ENCODE measurements at places on chromosomes 2 and 18.

DNA sequence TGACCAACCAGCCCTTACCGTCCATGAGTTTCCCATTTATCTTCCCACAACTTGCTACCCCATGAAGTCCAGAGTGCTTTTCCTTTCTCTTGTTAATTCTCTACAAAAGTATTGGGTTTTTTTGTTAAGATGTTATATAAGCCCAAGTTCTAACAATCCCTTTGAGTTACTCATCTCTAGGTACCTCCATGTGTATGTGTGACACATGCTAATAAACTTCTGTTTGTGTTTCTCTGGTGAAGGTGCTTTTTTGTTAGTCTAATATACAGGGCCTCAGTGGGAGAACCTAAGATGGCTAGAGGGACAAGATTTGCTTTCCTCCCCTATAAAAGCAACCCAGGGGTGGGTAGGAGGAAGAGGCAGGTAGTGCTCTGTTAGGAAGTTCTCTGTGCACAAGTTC, 31.8 kb upstream of the RMDN2 start:
- no peak for DNase-seq

- peak; percentile 23 for DNase-seq
Measured at GRCh38 chr18:68714366-68714711, 569 bp downstream of the TMX3 start.

DNA sequence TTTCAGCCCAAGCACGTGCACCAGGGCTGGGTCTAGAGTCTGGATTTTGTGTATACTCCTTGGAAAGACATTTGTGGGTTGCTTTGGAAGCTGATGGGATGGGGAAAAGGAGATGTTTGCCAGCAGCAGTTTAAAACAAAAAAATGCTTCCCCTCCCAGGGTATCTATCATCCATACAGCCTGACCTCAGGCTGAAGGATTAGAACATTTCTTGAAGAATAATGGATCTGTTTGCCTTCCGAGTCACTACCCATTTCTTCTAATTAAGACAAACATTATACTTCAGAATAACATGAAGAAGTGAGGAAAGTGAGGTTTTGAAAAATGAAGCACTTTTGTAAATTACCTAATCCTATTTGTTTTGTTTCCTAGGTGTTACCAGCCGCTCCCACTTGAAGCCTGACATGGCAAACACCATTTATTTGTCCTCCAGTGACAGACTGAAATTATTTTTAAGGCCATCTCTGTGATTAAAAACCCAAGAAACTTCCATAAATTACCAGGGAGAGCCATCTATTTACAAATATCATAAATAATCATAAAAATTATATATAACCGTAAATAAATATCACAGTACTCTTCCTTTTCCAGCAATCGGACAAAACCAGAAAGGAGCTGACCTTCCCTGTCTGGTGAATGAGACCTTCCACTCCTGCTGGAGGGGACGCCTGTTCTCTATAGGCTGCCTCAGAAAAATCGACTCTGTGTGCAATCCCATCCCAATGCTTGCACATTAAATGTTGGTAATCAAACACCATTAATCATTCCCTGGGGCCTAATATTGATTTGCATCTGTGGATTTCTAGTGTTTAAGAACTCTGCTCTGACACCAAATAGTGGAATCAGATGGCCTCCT, 106.8 kb downstream of the C1D start:
- DNase-seq: no peak

DNA sequence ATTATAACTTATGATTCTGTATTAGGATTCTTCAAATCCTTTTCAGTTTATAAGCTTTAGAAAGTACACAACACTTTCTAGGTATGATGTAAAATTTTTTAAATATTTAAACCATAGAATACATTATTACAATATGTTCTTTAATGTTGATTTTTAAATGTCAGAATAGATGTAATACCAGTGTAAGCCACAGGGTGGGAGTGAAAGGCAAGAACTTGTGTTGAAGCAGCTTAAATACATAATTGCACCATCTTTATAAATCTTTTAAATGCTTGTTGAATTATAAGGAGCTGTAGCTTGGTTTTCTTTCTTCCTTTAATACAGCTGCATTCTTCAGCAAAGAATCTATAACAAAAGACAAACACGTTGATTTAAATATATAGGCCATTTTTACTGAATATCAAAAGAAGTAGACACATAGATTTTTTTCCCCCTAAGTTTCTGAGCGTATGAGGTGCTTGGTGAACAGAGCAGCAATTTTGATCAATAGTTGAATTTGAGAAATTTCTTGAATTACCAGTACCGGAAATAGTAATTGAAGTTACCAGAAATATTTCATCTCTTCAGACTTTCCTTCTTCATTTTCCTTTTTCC, 63.0 kb downstream of the TANK start:
- peak; percentile 72 for DNase-seq

DNA sequence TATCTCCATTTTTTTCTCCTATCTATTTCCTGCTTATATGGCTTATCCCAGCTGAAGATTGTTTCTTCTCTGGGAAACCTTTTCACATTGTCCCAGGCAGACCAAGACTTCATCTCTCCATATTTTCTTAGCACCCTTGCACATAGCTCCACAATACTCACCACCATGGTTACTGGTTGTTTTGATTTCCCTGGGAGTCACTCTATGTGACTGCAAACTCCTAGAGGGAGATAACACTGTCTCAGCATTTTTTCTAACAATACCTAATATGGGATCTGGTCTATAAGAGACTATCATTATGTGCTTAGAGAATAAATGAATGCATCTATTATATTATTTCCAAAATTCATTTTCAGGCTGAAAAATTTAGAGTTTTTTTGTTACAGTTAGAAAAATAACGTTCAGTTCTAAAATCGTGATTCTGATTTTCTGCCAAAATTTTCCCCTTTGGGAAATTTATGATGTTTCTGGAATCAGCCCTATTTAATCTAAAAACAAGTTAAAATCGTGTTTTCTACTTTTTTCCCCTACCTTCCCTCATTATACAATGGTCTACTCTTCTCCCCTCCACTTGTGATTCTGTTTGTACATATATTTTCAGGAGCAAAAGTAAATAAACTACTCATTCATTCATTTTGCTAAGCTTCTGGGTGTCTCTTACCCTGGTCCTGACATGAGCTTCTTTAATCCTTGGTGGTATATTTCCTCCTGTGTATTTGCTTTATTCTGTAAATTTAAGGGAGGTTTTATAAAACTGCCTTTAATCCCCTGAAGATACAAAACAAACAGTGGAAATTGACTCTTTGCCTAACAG, 95.4 kb downstream of the HNMT start:
- peak; percentile 76 for DNase-seq

GRCh38 chr2:69205491-69205890, 181.5 kb downstream of the GFPT1 start:
- DNase-seq: no peak

GRCh38 chr2:6927186-6927585, 10.0 kb downstream of the RNF144A start:
- no peak for DNase-seq

DNA sequence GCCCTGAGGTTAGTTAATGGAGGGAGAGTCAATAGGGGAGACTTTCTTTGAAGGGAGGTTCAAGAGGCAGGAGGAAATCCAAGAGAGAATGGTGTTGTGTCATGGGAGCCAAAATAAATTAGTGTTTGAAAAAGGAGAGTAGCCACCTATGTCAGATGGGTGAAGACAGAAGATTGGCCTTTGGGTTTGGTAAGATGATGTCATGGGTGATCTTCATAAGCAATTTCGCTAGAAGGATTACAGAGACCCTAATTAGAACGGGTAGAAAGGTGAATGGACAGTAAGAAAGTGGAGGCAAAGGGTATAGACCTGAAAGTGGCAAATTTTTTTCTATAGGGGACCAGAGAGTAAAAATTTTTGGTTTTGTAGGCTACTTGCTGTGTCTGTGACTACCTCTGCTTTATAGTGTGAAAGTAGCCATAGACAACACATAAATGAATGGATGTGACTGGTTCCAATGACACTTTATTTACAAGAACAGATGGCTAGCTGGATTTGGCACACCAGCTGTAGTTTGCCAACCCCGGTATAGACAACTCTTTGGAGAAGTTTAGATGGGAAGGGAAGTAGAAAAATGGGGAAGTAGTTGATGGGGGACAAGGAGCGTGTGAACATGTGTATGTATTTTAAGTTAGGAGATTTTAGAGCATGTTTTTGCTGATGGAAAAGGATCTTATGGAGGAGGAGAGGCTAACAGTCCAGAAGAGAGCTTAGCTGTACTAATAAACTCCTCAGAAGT, 9.3 kb downstream of the STAMBP start:
- DNase-seq: no peak

- DNase-seq: no peak
Measured at GRCh38 chr2:146189541-146189940, 1655.3 kb upstream of the ACVR2A start.

DNA sequence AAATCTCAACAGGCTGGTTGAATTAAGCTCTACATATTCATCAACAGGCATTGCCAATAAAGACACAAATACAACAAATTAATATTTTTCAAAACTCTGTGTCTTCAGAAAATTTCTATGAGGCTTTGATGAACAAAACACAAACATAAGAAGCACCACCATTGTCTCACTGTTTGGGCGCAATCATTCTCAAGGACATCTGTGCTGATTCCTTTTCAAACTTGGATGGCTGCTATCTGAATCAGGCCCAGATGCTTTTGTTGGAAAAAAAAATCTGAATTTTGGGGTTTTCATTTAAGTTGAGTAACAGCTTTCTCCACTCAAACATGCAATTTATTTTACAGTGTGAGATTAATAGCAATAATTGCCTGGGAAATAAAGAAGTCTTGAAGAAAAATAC, 173.8 kb downstream of the NRXN1 start:
- DNase-seq: no peak

DNA sequence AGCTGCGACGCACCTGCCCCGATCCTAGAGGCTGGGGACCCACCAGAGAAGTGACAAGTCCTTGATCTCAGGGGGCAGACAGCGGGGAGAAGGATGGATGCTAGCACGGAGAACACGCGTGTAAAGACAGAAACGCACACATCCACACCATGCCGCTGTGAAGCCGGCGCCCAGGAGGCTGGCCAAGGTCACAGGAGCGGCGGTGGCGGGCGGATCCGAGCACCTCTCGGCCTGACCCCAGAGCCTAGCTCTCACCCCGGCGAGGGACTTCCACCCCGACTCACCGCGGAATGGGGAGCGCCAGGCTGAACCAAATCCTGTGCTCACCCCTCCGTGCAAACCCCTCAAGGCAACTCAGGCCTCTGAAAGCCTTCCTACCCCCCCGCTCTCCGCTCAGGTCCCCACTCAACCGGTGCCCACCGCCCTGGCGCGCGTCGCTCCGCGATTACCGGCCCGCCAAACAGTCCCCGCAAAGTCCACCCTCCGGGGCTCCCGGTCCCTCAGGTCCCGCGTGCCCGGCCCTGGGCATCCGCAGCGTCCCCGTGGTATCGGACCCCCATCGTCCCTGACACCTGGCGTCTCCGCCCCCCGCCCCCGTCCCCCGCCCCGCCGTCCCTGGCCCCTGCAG, 460 bp upstream of the LRRFIP1 start:
- DNase-seq: no peak

DNA sequence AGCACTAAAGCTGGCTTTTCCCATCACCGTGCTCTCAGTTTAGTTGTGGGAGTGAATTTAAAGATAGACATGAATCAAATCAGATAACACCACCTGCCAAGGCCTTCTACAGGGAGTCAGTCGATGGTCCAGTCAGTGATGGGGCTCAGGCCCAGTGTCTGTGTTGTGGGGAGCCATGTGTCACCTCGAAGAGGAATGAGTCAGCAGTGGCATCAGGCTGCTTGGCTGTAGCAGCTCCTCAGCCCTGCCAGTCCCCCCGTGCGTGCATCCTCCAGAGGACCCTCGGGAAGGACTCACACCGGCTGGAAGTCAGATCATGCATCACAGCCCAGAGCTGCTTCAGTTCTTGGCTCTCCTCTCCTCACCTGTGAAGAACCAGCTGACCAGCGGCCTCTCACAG, 420.4 kb upstream of the RAB6C start:
- DNase-seq: no peak

- DNase-seq: no peak
Measured at GRCh38 chr2:45588158-45588829, 22.8 kb downstream of the SRBD1 start.

DNA sequence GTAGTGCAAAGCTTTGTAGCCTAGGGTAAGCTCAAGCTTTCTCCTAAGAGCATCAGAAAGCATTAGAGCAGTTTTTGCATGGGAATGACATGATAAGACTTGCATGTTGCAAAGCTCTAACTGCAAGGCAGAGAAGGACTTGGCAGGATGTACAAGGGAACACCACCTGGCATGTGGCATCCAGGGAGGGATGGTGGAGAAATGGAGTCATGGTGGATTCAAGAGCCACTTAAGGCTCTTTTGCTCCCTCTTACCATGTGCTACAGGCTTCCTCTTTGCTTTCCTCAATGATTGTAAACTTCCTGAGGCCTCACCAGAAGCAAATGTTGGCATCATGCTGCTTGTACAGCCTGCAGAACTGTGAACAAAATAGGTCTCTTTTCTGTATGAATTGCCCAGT, 266.0 kb downstream of the GLI2 start:
- no peak for DNase-seq

GRCh38 chr2:71155846-71156245, 25.4 kb downstream of the MPHOSPH10 start:
- DNase-seq: no peak

DNA sequence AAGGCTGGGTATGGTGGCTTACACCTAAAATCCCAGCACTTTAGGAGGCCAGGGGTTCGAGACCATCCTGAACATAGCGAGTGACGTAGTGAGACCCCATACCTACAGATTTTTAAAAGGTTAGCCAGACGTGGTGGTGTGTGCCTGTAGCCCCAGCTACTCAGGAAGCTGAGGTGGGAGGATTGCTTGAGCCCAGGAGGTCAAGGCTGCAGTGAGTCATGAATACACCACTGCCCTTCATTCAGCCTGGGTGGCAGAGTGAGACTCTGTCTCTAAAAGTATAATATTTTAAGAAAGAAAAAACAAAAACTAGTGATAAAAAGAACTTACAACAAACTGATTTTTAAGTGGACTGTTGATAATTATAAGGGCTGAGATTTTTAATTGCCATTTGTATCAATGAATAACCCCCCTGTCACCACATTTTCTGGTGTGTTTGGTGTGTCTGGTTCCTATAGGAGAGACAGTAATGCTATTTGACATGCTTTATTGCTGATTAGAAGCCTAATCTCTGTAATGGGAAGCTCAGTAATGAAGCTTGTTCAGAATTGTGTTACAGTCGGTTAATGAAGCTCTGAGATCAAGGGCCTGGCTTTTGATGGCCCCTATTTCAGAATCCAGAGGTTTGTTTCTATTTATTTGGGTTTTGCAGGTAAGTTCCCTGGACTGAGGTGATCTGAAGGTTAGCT, 147.0 kb downstream of the NEDD4L start:
- no peak for DNase-seq

DNA sequence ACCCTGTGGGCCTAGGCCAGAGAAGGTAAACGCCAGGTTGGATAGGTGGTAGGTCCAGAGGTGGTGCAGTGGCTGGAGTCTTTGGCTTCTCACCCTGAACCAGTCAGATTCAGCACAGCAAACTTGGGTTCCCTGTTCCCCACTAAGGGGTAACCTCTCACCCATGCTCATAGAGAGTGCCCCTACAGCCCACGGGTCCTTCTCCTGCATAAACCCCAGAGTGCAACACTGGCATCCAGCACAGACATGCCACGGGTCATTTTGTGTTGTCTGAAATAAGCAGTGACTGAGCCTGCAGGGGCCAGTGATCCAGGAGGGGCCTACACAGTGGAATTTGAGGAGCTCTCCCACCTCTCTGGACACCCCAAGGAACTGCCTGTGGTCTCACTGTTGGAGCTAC, 40.5 kb upstream of the ATP6V1B1 start:
- DNase-seq: no peak
